ENCODE measurements at places on chromosomes 16 and 17. TPM values are rescaled to one million over a fixed set of nuclear protein-coding genes. Genes with fewer than 3 reads are reported as not detected.

The CCL17 gene
- not detected for polyA plus RNA-seq

The MYCBPAP gene
- polyA plus RNA-seq: 1.6 TPM

The HOXB6 gene
- polyA plus RNA-seq: not detected

The STXBP4 gene
- polyA plus RNA-seq: 3.0 TPM

The STH gene
- polyA plus RNA-seq: not detected

The EFCAB5 gene
- 0.21 TPM for polyA plus RNA-seq

The EPX gene
- not detected for polyA plus RNA-seq

The DOC2B gene
- polyA plus RNA-seq: not detected

The CLEC10A gene
- not detected for polyA plus RNA-seq

The GRB7 gene
- not detected for polyA plus RNA-seq

The SOST gene
- not detected for polyA plus RNA-seq

The BAIAP2 gene
- 3.8 TPM for polyA plus RNA-seq

The TM4SF5 gene
- not detected for polyA plus RNA-seq

The FASN gene
- 0.38 TPM for polyA plus RNA-seq

The ABCA10 gene
- not detected for polyA plus RNA-seq

The CPD gene
- 8.5 TPM for polyA plus RNA-seq

The SUPT4H1 gene
- 147 TPM for polyA plus RNA-seq

The DVL2 gene
- 10.5 TPM for polyA plus RNA-seq

The PPP1R27 gene
- not detected for polyA plus RNA-seq

The CDRT15L2 gene
- not detected for polyA plus RNA-seq

The KRT9 gene
- not detected for polyA plus RNA-seq

The HSD17B2 gene
- not detected for polyA plus RNA-seq

The KCNH4 gene
- not detected for polyA plus RNA-seq

The TNP2 gene
- not detected for polyA plus RNA-seq

The MLKL gene
- polyA plus RNA-seq: 20.3 TPM

The KDM6B gene
- 0.53 TPM for polyA plus RNA-seq

The SLC5A10 gene
- polyA plus RNA-seq: 0.05 TPM

The TAT gene
- not detected for polyA plus RNA-seq

The KIF2B gene
- not detected for polyA plus RNA-seq

The HBQ1 gene
- polyA plus RNA-seq: not detected

The GJD3 gene
- not detected for polyA plus RNA-seq

The MPP3 gene
- not detected for polyA plus RNA-seq

The PRSS21 gene
- polyA plus RNA-seq: 4.9 TPM

The HS3ST2 gene
- not detected for polyA plus RNA-seq

The SYNRG gene
- 74.5 TPM for polyA plus RNA-seq

The KCNJ2 gene
- not detected for polyA plus RNA-seq

The CRHR1 gene
- not detected for polyA plus RNA-seq

The PRSS33 gene
- polyA plus RNA-seq: not detected

The MYADML2 gene
- polyA plus RNA-seq: not detected

The MAPT gene
- polyA plus RNA-seq: 0.05 TPM

The TMEM208 gene
- 105 TPM for polyA plus RNA-seq

The CETP gene
- 0.27 TPM for polyA plus RNA-seq

The ALDH3A1 gene
- polyA plus RNA-seq: not detected

The SLFN5 gene
- polyA plus RNA-seq: 122 TPM

The LGALS3BP gene
- 30.4 TPM for polyA plus RNA-seq

The ABHD15 gene
- 9.2 TPM for polyA plus RNA-seq

The TENT4B gene
- polyA plus RNA-seq: 3.5 TPM

The CLEC18A gene
- polyA plus RNA-seq: not detected

The MAF gene
- 4.2 TPM for polyA plus RNA-seq

The TBC1D26 gene
- not detected for polyA plus RNA-seq

The TERB1 gene
- not detected for polyA plus RNA-seq

The GPR139 gene
- not detected for polyA plus RNA-seq

The ITPRIPL2 gene
- 0.18 TPM for polyA plus RNA-seq

The SEC14L1 gene
- 20.0 TPM for polyA plus RNA-seq

The KRTAP4-9 gene
- polyA plus RNA-seq: not detected

The RPS2 gene
- 6,337 TPM for polyA plus RNA-seq
